Regular cardiac myocyte (primary cell): ENCODE measurements at places on chromosomes 11 and 22. TPM values are rescaled to one million over a fixed set of nuclear protein-coding genes. Genes with fewer than 3 reads are reported as not detected.

Gene SDF2L1
- 25.4 and 78.0 TPM in 2 replicates for total RNA-seq

Gene NAT10
- 14.4 and 27.0 TPM in 2 replicates for total RNA-seq

Gene MLC1
- total RNA-seq = 0.38 and 2.8 TPM in 2 replicates

Gene OR5A2
- not detected in 2 replicates for total RNA-seq

Gene FIBIN
- total RNA-seq = 2.3 and 7.0 TPM in 2 replicates

Gene SIK3
- 13.2 and 13.8 TPM in 2 replicates for total RNA-seq

Gene OVCH2
- total RNA-seq = not detected in 2 replicates

Gene GGTLC2
- total RNA-seq = not detected in 2 replicates

Gene NDUFC2
- 104 and 109 TPM in 2 replicates for total RNA-seq

Gene SEPTIN5
- total RNA-seq = 12.1 and 39.2 TPM in 2 replicates

Gene MFRP
- under 0.01 TPM in 1 of 2 replicates, not detected in the other for total RNA-seq

Gene THAP12
- total RNA-seq = 34.7 and 50.2 TPM in 2 replicates

Gene GUCY1A2
- 1.4 and 2.5 TPM in 2 replicates for total RNA-seq

Gene OR8D1
- under 0.01 TPM in 1 of 2 replicates, not detected in the other for total RNA-seq

Gene MRGPRX3
- 0.28 TPM in 1 of 2 replicates, not detected in the other for total RNA-seq

Gene SLC15A3
- total RNA-seq = 4.0 and 18.0 TPM in 2 replicates

Gene PDGFD
- total RNA-seq = 0.96 and 13.0 TPM in 2 replicates

Gene CCDC89
- 3.7 and 6.1 TPM in 2 replicates for total RNA-seq

Gene RGL4
- not detected in 2 replicates for total RNA-seq

Gene CDK2AP2
- 16.6 and 20.9 TPM in 2 replicates for total RNA-seq

Gene GRK3
- 1.7 and 2.0 TPM in 2 replicates for total RNA-seq

Gene ACER3
- total RNA-seq = 6.2 and 18.8 TPM in 2 replicates

Gene CACNA1I
- under 0.01 TPM in 1 of 2 replicates, not detected in the other for total RNA-seq
